Left renal cortex interstitium (tissue), 4 donors: ENCODE measurements at places on chromosomes 5 and 9.

DNA sequence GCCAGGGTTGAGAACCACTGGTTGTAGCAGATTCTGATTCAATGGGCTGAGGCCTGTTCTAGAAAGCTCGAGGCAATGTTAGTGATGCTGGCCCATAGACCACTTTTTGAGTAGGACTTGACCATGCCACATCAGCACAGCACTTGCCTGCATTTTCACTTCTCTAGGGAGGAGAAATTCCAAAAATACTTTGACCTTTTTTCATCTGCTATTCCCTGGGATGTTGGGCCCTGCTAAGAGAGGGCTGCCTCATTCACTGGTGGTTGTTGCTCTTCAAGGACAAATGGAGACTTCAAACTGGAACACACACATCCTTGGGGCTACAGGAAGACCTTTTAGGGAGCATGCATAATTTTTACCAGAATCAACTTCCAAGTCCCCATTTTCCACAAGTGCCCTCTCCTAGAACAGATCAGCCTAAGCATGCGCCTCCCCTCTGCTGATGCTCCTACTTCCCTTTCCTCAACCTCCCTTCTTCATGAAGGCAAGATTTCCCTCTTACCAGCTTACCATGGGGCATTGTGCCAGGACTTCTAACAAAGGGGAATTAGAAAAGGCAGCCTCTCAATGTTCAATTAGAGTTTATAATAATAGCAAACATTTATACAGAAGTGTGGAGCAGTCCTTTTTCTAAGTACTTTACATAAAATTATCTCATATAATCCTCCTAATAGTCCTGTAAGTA, 12.7 kb upstream of the TGFBI start:
- DNase-seq, result no peak

DNA sequence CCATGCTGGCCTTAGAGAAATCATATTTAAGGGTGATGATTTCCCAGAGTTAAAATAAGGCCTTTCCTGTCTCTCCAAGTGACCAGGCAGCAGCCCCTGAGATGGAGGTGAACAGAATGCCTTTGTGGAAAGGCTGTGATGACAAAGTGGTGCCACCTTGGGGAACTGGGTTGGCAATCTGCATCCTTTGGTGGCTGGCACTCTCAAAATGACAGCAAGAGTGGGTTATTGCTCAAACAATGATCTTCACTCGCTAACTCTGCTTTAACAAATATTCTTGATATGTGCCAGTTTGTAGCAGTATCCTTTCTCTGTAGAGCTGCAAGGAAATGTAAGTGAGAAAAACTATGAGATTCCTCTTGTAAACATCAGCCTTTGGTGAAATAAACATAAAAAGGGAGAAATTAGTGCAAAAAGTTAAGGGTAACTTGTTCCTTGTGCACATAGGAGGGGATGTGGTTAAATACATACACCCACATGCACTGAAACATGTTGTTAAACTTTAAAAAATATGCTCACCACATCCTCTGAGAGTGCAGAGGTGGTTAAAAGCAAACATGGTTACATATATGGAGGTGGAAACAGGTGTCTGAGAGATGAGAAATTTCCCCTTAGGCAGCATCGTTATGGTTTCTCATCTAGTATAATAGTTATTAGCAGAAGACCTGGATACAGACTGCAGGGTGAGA, 373.4 kb upstream of the CTNND2 start:
- DNase-seq, result no peak

GRCh38 chr5:103587185-103587748, 24.7 kb upstream of the NUDT12 start:
- no peak for DNase-seq

GRCh38 chr5:11650936-11651335, 253.3 kb downstream of the CTNND2 start:
- no peak for DNase-seq

DNA sequence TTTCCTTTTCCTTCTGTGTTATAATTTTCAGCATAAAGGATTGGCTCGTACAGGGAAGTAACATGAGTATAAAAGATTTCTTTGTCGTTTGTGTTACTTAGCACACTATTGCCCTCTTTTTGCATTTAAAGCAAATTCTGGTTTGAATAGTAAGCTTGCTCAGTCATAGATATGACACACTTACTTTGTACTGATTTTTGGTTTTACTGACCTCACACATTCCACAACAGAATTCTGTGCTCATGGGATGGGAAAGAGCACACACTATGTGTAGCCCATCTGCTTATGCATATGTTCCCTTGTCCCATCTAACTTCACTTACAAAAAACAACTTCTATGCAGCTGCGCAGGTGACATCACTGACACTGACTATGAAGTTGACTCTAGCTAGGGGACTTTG, 111.9 kb upstream of the MTAP start:
- no peak for DNase-seq

DNA sequence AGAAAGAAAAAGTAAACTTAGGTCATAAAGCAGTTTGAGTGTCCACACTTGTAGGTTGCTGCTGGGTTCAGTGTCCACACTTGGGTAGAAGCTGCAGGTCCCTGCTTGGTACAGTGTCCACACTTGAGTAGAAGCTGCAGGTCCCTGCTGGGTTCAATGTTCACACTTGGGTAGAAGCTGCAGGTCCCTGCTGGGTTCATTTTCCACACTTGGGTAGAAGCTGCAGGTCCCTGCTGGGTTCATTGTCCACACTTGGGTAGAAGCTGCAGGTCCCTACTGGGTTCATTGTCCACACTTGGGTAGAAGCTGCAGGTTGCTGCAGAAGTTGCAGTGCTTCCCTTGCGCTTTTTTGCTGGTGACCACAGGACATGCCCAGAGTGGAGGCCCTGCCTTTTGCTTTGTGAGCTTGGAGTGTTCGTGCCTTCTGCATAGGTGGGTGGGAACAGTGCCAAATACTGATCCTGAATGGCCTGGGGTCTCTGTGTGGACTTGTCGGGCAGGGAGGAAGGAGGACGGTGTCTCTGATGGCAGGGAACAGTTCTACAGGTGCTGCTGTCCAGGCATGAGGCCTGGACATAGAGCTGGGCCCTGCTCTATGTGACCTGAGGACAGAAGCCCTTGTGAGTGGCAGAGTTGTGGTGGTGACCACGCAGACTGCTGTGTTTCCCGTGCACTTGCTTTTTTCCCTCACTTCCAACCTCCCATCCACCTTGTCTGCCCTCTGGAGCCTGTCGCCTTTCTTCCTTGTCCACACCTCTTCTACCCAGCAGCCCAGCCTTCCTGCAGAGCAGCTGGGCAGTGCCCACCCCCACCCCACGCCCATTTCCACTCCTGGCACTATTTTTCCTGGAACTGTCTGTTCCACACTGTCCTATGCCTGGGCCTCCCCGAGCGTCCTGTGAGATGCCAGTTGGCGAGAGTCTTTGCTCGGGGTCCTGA, 120.8 kb downstream of the EHMT1 start:
- no peak for DNase-seq

DNA sequence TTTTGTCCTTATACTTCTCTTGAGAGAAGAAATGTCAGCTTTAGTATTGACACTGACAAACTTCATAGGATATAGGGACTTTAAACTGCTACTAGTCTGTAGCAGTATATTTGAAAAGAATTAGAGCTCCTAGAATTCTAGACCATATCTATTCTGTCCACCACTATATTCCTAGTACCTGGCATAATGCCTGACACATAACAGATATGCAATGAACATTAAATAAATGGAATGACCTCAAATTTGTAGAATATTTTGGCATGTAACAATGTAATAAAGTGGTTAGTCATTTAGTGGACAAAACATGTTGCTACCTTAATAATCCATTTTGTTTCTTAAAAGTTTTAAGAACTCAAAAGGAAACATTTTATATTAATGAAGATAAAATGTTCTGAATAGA, 57.5 kb downstream of the HOMER1 start:
- no peak for DNase-seq

- no peak for DNase-seq
Observed at GRCh38 chr9:75482566-75482965, 394.3 kb downstream of the OSTF1 start.

- DNase-seq, result no peak
Observed at GRCh38 chr5:109907731-109908130, 218.0 kb downstream of the MAN2A1 start.

DNA sequence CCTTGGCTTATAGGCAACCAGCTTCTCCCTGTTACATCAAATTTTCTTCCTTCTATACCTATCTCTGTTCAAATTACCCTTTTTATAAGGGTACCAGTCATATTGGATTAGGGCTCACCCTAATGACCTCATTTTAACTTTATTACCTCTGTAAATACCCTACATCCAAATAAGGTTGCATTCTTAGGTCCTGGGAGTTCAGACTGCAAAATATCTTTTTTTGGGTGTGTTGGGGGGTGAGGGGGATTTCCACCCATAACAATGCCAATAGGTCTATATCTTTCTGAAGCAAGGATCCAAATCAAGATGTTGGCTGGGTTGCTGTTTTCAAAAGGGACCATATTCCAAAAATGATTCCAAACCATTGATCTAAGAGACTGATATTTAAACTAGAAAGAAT, 141.7 kb downstream of the XRCC4 start:
- DNase-seq, result no peak

GRCh38 chr9:23754551-23754950, 71.5 kb downstream of the ELAVL2 start:
- no peak for DNase-seq

GRCh38 chr5:25295067-25295466, 650.3 kb upstream of the CDH10 start:
- DNase-seq, result no peak

- DNase-seq, result no peak
Observed at GRCh38 chr5:129074903-129075302, 19.6 kb upstream of the ISOC1 start.

DNA sequence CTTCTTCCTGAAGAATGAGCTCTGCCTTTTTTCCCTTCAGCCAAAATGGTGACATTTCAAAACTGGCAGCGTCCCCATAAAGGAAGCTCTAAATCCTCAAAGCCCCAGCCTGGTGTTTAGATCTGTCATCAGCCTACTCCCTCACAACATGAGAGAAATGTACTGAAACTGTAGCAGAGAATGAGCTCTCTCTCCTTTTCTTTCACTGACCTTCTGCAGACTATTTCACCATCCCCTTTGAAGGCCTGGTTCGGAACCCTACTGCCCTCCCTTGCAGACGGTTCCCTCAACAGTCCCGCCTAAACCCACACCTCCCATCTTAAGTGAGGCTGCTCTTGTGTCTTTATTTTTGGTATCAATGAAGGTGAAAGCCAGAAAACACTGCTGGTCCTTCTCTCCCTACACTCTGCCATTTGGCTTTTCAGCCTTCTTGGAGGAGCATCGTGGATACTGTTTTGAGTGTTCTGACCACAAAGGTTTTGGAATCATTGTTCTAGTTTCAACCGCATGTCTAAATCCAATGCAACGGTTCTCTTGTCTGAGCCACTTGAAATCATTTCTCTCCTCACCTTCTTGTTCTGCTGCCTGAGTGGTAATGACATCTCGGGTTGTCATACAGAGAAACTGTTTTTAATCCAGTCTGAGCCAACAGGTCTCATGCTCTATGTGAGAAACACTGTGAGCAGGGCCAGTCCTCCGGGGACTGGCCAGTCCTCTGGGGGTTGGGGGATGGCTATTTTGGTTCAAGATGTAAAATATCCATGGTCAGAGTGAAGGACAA, 39.0 kb downstream of the ITK start:
- no peak for DNase-seq

DNA sequence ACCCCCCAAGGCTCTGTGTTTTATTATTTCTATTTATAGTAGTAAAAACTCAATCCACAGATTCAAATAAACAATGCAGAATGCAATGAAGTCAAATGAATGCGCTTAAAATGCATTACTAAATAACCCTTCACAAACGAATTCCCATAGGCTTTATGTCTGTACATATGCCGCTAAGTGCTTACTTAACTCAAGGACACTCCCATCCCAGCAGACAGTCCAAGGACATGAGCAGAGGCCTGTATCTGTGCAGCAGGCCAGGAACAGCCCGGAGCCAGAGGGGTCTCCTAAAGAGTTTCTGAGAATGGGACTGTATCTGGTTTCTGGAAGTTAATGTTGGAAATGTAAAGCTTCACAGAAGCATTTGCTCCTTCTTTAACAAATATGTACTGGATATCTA, 59.8 kb downstream of the MARCHF11 start:
- no peak for DNase-seq

DNA sequence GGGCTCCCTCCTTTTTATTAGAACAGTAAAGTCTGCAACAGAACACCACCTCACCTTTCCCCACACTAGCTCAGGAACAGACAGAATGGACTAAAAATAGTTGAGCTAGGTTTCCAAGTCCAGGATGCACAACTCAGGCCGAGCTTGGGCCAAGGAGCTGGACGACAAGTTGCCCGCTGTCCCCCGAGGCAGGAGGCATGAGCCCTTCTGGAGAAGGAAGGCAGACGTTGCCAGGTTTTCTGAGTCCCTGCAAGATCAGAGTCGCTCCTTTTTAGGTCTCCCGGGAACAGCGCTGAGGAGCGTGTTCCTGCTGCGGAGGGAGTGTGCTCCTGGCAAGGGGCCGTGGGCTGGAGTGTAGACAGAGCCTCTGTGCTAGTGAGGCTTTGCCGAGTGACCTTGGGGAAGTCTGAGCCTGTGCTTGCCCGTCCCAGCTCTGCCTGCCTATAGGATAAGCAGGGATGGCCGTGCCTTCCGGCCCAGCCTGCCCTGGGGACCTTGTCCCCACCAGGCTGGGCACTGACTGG, 121.6 kb downstream of the WNK2 start:
- no peak for DNase-seq

GRCh38 chr5:166906991-166907713, 1384.3 kb upstream of the WWC1 start:
- DNase-seq, result no peak

DNA sequence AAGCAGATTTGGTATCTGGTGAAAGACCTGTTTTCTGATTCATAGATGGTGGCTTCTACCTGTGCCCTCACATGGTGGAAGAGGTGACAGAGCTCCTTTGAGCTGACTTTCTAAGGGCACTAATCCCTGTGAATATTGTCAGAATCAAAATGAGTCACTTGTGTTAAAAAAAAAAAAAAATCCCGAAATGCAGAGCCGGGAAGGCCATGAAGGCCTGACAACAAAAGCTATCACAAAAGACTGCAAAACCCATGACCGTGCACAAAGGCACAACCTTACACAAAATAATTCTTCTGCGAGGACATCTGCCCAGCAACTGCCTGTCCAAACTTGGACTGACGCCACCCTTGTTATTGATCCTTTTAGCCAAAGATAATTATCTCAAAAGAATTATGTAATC, 19.6 kb upstream of the UBTD2 start:
- DNase-seq, result no peak

DNA sequence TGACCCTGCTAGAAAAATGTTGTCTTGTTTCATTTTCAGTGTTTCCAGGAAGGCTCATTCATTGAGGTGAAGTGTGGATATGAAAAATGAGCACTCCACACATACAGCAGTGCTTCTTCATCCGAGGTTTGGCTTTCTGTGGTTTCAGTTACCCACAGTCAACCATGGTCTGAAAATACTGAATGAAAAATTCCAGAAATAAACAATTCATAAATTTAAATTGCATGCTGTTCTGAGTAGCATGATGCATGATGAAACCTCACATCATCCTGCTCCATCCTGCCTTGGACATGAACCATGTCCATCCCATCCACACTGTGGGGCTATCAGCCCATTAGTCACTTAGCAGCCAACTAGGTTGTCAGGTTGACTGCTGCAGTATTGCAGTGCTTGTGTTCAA, 10.4 kb upstream of the SLC45A2 start:
- DNase-seq, result no peak
